Activated CD4-positive, alpha-beta T cell treated with anti-CD3 and anti-CD28 coated beads for 36 hours (primary cell): ENCODE measurements at places on chromosomes 6 and 20. TPM values are rescaled to one million over a fixed set of nuclear protein-coding genes. Genes with fewer than 3 reads are reported as not detected.

Gene EPPIN
- total RNA-seq: not detected

Gene MAS1
- total RNA-seq: not detected

Gene SLC12A5
- total RNA-seq: 0.73 TPM

Gene TLDC2
- not detected for total RNA-seq

Gene TCF21
- total RNA-seq: not detected

Gene TINAG
- total RNA-seq: not detected

Gene TAAR1
- total RNA-seq: not detected

Gene TRIM40
- total RNA-seq: not detected

Gene MLN
- not detected for total RNA-seq

Gene SLC13A3
- 0.07 TPM for total RNA-seq

Gene EGFL8
- total RNA-seq: 10.9 TPM

GRCh38 chr6:17986656-17987446 is 584 bp downstream of the KIF13A start:
- peak; percentile 13 for DNase-seq
- no peaks in the 10 kb centered on the region for H3K36me3 ChIP-seq
- no peak overlapping the region for H3K27ac ChIP-seq
- peaks cover 59% of the 10 kb centered on the region for H3K27me3 ChIP-seq
- H3K4me1 ChIP-seq: peaks cover 9% of the 10 kb centered on the region

DNA sequence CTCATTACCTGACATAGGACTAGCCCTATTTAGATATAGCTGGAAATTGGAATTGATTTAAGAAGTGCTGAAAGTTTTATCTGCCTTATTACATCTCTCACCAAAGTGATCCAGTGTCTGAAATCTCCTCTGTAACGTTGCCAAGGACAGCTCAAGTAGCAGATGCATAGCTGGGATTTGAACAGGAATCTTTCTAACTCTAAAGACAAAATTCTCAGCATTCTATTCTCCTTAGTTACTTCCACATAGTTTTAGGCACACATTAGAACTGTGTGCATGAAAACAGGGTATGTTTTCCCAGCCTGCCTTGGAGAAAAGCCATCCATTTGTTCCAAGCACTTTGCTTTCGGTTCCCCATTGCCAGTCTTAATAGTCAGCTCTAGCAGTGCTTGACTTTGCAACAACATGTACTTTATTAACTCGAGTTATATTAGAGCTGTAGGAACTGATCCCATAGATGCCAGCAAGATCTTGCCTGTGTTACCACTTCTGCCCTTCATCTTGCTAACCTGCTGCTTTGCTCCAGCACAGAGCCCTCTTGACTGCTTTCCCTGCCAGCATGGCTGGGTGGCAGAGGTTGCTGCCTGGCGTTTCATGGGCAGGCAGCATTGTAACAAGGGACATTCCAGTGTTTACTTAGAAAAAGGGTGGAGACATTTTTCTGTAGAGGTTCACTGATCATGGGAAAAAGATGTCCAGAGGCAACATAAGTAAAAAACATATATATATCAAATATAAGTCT is 56.1 kb upstream of the STMND1 start:
- H3K36me3 ChIP-seq: no peaks in the 10 kb centered on the region
- peaks cover 27% of the 10 kb centered on the region for H3K27me3 ChIP-seq
- no peak for DNase-seq
- no peak overlapping the region for H3K4me3 ChIP-seq
- H3K4me1 ChIP-seq: no peaks in the 10 kb centered on the region

GRCh38 chr6:46510651-46511050 is 19.4 kb upstream of the RCAN2 start:
- no peaks in the 10 kb centered on the region for H3K4me1 ChIP-seq
- H3K4me3 ChIP-seq: no peak overlapping the region
- peaks cover 8% of the 10 kb centered on the region for H3K27me3 ChIP-seq
- no peak for DNase-seq

DNA sequence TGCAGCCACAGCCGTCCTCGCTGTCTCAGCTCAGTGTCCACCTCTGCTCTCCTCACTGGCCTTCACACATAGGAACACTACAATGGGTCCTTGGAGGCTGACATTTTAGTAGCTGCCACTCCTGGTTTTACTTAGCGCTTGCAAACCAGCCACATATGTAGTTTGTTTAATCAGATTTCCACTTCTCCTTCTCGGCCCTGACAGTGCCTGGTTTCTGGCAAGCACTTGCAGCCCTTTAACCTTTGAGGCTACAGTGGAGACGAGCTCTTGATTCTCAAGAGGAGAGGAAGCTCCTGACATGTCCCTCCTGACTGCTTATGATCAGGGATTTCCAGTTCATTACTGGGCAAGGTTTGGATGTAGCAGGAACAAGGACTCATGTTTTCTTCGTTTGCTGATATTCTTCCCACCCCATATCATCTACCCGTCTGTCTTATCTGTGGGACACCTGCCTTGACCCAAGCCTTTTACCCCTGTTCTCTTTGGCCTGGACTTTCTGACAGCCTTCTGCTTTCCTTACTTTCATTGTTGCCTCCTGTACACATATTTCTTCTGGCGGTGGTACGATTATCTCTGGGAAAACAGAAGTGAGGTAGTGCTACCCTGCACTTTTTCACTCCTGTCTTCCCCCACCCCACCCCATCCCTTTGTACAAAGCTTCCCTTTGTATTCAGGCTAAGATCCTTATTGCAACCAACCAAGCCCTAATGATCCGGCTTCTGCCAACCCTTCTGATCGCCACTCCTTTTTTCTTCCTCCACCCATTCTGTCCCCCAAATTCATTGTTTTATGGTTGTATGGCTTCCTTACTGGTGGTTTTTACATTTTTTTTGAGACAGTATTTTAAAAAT is 31.2 kb downstream of the CEP43 start:
- peaks cover 8% of the 10 kb centered on the region for H3K4me1 ChIP-seq
- H3K36me3 ChIP-seq: peaks cover 41% of the 10 kb centered on the region
- H3K4me3 ChIP-seq: no peak overlapping the region
- no peaks in the 10 kb centered on the region for H3K27me3 ChIP-seq
- no peak overlapping the region for H3K27ac ChIP-seq
- DNase-seq: no peak

- no peak for DNase-seq
- no peak overlapping the region for H3K27ac ChIP-seq
- H3K36me3 ChIP-seq: peaks cover 13% of the 10 kb centered on the region
- no peaks in the 10 kb centered on the region for H3K4me1 ChIP-seq
- no peaks in the 10 kb centered on the region for H3K27me3 ChIP-seq
- H3K4me3 ChIP-seq: no peak overlapping the region
These were observed 105.6 kb downstream of the ANKS1A start for GRCh38 chr6:34994693-34995092.

DNA sequence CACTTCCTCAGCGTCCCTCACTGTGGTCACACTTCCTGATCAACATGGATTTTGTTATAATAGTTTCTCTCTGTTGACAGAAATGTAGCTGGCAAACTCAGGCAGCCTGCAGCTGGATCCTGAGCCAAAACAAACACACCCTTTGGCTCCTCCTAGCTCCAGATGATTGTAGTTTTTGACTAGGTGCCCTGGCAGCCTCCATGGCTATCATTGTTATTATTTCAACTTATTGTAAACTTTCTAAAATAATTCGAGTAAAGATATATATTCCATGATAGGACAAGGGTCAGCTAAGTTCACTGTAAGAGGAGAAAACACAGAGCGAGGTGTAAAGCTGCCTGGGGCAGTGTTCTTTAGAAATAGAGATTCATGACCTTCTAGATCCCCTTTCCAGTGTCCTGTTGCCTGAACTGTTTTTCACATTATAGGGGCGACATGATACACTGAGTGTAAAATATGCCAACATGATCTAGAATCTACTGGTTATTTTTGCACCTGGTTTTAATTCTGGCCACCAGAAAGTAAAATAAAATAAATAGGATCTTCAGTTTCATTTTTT is 98.2 kb upstream of the HDGFL1 start:
- H3K27me3 ChIP-seq: no peaks in the 10 kb centered on the region
- no peak for DNase-seq
- H3K36me3 ChIP-seq: no peaks in the 10 kb centered on the region
- no peak overlapping the region for H3K4me3 ChIP-seq
- H3K4me1 ChIP-seq: no peaks in the 10 kb centered on the region
- H3K27ac ChIP-seq: no peak overlapping the region

DNA sequence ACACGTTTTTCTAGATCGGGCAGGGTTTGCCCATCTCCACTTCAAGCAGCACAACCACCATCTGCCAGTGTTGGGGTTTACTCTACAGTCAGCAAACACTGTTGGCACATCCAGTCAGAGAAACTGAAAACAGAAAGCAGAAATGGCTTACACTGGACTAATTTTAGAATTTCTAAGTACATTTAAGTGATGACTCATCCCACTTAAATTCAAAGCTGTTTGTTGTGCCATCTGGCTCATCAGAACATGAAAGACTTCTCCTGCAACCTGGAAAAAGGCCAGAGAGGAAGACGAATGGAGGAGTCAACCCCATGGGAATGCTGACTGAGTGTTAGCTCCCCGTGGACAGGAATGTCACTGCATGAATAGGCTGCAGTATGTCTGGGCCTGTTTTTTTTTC is 21.8 kb downstream of the FAM209B start:
- H3K27ac ChIP-seq: no peak overlapping the region
- no peak overlapping the region for H3K4me3 ChIP-seq
- no peaks in the 10 kb centered on the region for H3K36me3 ChIP-seq
- H3K4me1 ChIP-seq: peaks cover 8% of the 10 kb centered on the region

DNA sequence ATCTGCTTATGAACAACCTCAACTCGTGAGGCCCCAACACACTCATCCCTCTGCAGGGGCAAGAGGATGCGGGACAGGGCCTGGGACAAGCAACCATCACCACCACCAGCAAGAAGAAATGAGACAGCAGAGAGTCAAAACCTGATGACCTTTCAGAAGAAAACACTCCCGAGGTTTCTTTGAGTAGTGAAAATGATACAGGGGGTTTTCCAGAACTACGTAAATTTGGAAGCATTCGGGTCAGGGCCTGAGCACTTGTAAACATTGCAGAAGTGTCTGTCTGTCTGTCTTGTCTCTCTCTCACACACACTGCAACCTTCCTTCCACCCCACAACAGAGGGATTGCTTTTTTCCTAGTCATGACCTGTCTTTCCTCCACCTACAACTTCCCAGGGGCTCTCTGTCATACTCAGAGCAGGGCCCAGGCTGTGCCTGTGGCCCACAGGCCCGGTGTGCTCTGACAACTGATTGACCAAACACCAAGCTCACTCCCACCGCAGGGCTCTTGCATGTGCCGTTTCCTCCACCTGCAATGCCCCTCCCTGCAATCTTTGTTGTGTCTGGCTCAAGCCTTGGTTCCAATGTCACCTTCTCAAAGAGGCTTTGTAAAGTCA is 90.9 kb downstream of the BMP7 start:
- H3K4me1 ChIP-seq: peaks cover 8% of the 10 kb centered on the region
- peak; percentile 33 for DNase-seq
- H3K36me3 ChIP-seq: no peaks in the 10 kb centered on the region
- no peak overlapping the region for H3K27ac ChIP-seq

DNA sequence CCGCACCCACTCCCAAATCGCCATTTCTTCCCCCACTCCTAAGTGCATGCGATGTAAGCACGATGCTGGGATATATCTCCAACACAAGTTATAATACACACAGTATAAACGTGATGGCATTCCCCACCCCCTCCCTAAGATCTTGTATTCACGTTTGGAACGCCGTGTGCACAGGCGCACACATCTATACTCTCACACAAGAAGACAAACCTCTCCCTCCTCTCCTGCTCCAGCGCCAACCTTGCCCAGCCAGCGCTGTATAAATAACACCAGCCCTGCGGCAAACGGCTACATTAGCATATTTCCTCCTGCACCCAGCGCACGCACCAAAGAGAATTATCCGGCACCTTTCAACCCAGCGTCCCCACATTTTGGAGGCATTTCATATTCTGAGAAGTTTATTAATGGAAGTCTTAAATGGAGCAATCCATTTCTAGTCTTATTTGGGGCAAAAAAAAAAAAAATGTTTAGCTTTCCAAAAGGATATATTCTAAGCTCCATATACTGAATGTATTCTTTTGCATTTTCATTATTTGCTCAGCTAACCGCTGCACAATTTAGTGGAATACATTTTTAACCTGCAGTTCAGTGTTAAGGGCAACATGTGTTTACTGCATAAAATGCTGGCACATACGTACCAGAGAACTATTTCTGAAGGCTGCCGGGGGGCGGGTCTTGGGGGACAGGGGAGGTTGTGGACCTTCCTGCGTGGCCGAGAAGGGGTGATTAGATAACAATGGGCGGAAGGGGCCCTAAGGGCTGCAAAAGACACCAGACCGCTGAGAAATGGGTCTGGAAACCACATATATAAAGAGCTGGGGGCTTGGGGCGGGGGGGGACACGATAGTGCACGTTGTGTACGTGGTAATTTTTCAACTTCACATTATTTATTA is 1.1 kb upstream of the SLC22A23 start:
- no peaks in the 10 kb centered on the region for H3K36me3 ChIP-seq
- H3K4me3 ChIP-seq: peak overlapping the region; percentile 70
- peaks cover 5% of the 10 kb centered on the region for H3K4me1 ChIP-seq

DNA sequence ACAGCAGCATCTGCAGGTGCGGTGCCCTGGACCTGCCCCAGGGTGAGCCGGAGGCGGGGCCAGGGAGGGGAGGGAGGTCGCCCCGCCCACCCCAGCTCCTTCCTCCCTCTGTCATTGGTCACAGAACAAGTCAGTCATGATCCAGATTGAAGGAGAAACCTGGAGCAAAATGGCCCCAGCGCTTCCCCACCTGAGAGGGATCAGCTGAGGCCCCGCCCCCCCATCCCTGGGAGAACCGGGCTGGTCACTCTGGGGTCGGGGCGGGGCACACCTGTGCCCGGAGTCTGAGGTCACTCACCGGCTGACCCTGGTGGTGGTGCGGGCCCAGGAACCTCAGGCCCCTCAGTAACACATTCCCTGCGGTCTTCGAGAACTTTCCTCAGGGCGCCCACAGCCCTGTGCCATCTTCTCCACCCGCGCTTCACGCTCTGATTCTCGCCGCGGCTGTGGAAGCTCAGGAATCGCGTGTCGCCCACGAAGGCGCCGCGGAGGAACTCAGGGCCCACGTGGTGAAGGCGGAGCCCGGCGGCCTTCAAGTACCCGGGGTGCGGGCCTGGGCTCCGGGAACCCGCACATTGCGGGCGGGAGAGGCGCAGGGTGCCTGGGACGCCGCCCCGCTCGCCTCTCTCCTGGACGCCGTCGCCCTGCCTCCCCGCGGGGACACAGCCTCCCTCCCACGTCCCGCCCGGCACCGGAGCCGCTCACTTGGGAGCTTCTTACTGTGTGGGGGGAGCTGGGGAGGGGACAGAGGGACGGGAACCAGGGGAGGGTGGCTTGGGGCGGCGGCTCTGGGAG is 36.4 kb upstream of the HLA-C start:
- no peaks in the 10 kb centered on the region for H3K36me3 ChIP-seq
- peak; percentile 80 for DNase-seq
- H3K4me3 ChIP-seq: peak overlapping the region; percentile 70

- no peaks in the 10 kb centered on the region for H3K36me3 ChIP-seq
- no peaks in the 10 kb centered on the region for H3K4me1 ChIP-seq
- no peak for DNase-seq
- no peak overlapping the region for H3K27ac ChIP-seq
These were observed 12.1 kb upstream of the COL21A1 start for GRCh38 chr6:56259234-56260077.

GRCh38 chr6:14547284-14547998 is 429.9 kb downstream of the CD83 start:
- H3K4me3 ChIP-seq: no peak overlapping the region
- H3K4me1 ChIP-seq: peaks cover 23% of the 10 kb centered on the region
- no peak overlapping the region for H3K27ac ChIP-seq
- no peak for DNase-seq
- peaks cover 2% of the 10 kb centered on the region for H3K27me3 ChIP-seq
